PC-3 (cell line): ENCODE measurements at places on chromosomes 11 and 22. TPM values are rescaled to one million over a fixed set of nuclear protein-coding genes. Genes with fewer than 3 reads are reported as not detected.

DNA sequence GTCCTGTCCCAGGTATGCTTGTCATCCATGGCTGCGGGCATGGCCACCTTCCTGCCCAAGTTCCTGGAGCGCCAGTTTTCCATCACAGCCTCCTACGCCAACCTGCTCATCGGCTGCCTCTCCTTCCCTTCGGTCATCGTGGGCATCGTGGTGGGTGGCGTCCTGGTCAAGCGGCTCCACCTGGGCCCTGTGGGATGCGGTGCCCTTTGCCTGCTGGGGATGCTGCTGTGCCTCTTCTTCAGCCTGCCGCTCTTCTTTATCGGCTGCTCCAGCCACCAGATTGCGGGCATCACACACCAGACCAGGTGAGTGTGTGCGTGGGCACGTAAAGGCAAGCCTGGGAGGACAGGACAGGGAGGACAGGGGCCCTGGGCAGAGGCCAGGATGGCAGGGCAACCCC, 42.4 kb downstream of the SLCO2B1 start:
- H3K4me3 ChIP-seq: no peak overlapping the region
- H3K4me1 ChIP-seq: no peaks in the 10 kb centered on the region
- no peak for DNase-seq
- peaks cover 43% of the 10 kb centered on the region for H3K27me3 ChIP-seq

The SYT9 gene
- total RNA-seq: 6.3 and 7.4 TPM in 2 replicates

The TSGA10IP gene
- not detected in 2 replicates for total RNA-seq

The IGLL1 gene
- total RNA-seq: not detected in 2 replicates

The FDXACB1 gene
- 2.5 and 3.0 TPM in 2 replicates for total RNA-seq
